ENCODE measurements at places on chromosomes 2 and 18. TPM values are rescaled to one million over a fixed set of nuclear protein-coding genes. Genes with fewer than 3 reads are reported as not detected.

- no peak for DNase-seq
Observed at GRCh38 chr2:148161909-148162435, 141.1 kb downstream of the MBD5 start.

GRCh38 chr2:190515687-190516086 lies 18.8 kb downstream of the NEMP2 start:
- DNase-seq = no peak

DNA sequence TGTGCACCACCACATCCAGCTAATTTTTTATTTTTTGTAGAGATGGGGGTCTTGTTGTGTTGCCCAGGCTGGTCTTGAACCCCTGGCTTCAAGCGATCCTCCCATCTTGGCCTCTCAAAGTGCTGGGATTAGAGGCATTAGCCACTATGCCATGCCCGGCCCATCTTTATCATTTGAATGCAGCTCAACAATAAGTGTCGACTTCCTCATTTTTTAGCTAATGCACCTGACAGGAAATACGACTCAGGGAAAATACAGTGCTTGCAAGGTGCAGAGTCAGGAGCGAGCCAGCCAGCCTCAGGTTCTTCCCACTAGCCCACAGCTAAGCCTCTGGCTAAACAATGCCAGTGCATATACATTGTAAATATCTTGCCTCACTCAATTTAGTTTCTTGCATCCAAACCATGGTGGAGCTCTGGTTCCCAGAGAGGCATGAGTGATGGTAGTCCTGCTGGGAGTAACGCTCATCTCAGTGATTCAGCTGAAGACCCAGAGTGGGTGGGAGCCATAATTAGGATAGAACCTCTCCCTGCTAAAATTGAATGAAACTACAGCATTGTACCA lies 135.0 kb downstream of the TGIF1 start:
- no peak for DNase-seq

- no peak for DNase-seq
Observed at GRCh38 chr2:237732790-237733381, 65.7 kb upstream of the RBM44 start.

- no peak for DNase-seq
Observed at GRCh38 chr2:149132901-149133300, 94.4 kb downstream of the LYPD6B start.

DNA sequence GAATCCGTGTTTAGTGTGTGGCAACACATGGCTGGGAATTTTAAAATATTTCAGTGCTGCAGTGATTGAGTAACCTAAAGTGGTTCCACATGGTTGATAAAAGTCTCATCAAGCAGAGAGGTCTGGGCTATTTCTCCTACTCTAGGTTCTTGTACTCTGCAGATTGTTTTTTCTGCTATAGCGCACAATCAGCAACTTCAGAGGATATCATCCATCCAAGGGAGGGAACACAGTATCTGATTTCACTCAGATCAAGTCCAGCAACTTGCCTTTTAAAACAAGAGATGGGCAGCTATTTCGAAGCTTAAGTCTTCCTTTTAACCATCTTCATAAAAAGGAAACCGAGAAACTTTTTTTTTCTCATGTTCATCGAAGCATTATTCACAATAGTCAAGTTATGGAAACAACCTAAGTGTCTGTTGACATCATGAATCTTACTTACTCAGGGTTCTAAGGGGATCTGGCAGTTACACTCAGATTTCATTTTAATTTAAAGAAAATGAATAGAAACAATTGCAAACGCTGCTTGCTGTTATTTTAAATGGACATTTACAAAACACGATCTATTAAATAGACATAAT lies 172.7 kb upstream of the TRIB2 start:
- no peak for DNase-seq

DNA sequence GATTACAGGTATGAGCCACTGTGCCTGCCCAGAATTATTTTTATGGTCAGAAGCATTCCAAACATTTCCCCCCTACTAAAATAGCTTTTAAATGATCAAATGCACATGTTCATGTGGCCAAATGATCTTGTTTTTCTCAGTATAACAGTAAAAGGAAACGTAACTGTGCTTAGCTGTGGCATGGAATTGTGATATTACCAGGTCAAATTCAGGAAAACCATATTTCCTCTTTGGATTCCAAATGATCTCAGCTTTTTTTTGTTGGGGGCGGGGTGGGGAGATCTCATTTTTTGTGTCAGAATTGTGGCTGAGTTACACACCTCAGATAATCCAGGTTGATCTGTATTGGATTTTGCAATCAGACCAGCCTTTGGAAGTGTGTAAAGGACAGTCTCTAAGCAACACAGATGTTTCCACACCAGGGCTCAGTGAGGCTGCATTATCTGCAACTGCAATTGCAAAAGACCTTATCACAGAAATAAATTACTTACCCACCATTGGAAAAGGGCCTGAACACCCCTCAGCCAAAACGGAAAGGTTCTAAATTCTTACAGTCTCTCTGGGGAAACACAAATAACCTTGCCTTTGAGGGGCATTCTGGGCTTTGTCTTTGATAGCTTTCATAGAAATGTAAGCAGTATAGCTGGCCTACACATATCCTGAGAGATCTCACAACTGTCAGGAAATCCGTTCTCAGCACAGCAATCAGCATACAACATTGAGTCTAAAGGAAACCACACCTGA lies 8.4 kb downstream of the CASP10 start:
- DNase-seq = no peak

DNA sequence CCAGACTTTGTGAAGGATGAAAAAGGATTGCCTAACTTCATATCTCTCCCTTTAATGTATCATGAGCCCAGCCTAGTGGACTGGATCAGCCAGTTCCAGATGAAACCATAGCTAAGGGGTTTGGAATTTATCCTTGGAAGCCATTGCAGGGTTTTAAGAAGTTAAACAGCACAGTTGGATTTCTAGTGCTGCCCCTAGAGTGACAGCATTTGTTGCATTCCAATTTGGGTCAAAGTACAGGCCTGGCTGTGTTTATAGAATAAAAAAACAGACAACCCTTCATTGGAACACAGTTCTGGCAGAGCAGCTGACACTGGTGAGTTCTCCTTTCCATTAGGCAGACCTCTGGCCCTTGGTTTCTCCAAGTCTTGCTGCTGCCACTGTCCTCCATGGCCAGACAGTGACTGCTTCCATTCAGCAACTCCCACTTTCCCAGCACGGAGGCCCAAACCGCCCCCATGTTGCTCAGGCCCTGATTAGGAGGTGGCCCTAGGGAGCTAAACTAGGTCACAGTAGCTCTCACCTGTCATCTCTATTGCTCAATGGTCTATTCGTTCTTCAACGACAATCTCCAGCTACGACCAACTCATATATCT lies 8.0 kb downstream of the GPR39 start:
- DNase-seq = no peak

DNA sequence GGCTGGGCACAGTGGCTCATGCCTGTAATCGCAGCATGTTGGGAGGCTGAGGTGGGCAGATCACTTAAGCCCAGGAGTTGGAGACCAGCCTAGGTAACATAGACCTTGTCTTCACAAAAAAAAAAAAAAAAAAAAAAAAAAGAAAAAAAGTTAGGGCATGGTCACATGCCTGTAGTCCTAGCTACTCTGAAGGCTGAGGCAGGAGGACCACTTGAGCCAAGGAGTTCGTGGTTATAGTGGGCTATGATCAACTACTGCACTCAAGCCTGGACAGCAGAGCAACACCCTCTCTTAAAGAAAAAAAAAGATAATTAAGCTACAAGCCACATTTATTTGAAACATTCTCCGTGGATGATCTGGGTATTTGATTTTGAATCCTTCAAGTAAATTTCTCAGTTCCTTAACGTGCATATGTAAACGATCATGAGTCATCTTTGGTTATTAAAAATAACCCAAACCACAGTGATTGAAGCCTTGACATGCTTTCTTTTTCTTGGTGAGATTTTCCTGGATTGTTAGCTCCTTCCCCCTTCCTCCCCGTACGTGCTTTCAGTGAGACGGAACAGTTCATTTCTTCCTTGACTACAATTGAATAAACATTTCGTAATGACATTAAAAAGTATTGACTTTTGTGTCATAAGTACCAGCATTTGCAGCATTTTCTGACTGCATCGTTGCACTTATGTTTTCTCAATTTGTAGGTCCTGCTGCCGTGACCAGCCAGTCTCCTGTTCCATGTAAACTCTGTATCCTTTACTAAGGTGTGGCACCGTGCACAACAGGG lies 20.3 kb downstream of the RMC1 start:
- no peak for DNase-seq

- DNase-seq = no peak
Observed at GRCh38 chr2:28977176-28977875, 3.8 kb upstream of the TOGARAM2 start.

DNA sequence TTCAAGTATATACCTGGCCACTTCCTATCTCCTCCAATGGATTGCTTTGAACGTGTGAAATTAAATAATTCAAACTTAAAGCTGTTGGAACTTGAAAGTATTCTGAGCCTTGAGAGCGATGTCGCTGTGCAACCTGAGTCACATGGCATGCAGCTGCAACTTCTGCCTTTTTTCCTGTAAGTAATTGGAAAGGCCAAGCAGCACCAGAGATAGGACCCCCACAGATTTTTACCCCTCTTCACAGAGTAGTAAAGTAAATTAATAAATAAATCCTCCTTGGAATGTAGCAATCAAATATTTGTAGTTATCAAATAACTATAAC lies 3.2 kb upstream of the RNF149 start:
- DNase-seq = no peak

- DNase-seq = no peak
Observed at GRCh38 chr2:64295326-64296139, 151.3 kb upstream of the PELI1 start.

DNA sequence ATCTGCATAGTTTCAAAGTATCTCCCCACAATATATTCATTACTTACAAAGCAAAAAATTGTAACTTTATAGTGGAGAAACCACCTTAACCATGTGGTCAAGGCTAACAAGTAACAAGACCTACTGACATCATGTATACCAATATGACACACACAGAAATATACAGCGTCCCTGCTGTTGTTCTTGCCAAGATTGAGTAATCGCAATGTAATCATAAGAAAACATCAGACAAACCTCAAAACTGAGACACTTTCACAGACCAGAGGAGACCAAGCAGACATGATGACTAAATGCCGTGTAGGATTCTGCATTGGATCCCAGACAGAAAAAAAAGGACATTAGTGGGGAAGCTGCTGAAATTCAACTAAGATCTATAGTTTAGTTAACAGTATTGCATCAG lies 123.0 kb downstream of the ACAA2 start:
- DNase-seq = no peak

- DNase-seq = no peak
Observed at GRCh38 chr2:68766376-68766845, 31.8 kb downstream of the ARHGAP25 start.

- DNase-seq = no peak
Observed at GRCh38 chr2:64291181-64291580, 147.0 kb upstream of the PELI1 start.

GRCh38 chr2:3633089-3633981 lies 24.7 kb upstream of the ALLC start:
- no peak for DNase-seq

CPLX4 gene
- not detected for total RNA-seq

PAIP2B gene
- total RNA-seq = 19.0 TPM

BOLL gene
- not detected for total RNA-seq

CASP10 gene
- 2.0 TPM for total RNA-seq

SKA1 gene
- 2.3 TPM for total RNA-seq

LIMS1 gene
- total RNA-seq = 18.1 TPM

PLB1 gene
- 2.3 TPM for total RNA-seq

Measured in occipital lobe (tissue), 3 donors.